GM13977 (cell line): ENCODE measurements at places on chromosomes 3 and 15.

DNA sequence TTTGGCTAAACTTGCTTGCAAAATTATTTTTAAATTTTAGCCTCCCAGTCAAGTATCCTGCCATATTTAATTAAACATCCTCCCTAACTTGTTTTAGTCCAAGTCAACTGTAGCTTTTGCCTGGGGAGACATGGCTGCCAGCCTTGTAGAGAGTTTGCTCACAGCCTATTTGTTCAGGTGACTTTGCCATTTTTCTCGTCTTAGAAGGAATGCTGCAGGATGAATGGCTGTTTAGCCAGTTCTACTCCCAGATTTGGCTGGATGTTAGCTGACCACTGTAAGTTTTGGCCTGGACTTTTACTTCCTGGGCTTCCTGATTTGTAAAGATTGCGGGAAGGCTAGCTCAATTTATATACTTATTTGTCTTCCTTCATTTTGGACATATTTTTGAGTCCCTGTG is 236.4 kb upstream of the SGO1 start:
- no peak for DNase-seq

GRCh38 chr3:124992041-124992440 is 57.5 kb upstream of the MUC13 start:
- DNase-seq: no peak

- no peak for DNase-seq
Measured at GRCh38 chr3:179037351-179037750, 34.3 kb downstream of the ZMAT3 start.

GRCh38 chr15:56659197-56659596 is 74.1 kb downstream of the ZNF280D start:
- no peak for DNase-seq

DNA sequence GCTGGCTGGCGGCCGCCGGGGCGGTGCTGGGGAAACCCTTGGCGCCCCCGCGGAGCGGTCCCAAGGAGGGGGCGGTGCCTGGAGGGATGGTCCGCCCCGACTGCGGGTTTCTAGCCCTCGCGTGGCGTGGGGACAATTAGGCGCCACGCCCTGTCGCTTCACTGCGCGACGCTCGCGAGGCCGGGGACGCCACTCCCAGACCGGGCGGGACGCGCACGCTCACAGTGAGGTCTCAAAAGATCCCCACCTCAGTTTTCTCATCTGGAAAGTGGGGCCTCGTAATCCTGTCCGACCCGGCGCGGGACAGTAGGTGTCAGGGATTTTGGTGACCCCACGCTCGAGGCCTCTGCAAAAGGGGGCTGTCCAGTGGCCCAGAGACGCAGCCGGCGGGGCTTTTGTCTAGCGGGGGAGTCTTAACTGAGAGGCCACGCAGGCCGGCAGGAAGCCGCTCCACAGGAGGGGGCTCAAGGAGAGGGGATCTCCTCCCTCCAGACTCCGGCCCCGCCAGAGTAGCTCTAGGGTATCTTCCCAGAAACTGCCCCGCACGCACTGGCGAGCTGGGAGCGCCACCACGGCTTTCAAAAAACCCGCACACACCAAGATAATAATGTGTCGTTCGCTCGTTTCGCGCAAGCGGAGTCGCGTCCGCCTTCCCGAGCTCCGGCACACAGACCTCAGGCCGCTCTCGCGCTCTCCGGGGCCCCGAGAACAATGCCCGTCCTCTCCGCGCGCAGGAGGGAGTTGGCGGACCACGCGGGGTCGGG is 710 bp upstream of the CLK3 start:
- no peak for DNase-seq

DNA sequence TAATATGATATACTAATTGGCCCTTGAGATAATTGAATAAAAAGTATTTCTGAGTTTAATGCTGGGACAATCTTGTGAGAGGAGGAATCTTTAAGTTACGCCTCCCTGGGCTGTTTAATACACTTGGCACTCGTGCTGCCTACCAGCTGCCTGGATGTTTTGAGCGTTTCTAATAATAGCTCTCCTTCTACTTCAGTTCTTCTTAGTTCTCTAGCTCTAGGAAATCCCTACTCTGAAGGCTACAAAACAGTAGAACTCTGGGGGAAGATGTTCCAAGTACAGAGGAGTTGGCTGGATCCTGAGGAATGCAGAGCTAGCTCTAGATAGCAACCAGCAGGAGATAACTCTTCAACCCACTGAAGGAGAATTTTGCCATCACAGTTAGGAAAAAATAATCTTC is 3.5 kb downstream of the NAALADL2 start:
- DNase-seq: no peak

GRCh38 chr15:92000709-92001108 is 147.2 kb downstream of the SLCO3A1 start:
- no peak for DNase-seq

GRCh38 chr3:167354751-167355150 is 25.3 kb downstream of the ZBBX start:
- DNase-seq: no peak

- no peak for DNase-seq
Measured at GRCh38 chr3:123134671-123135070, 67.1 kb upstream of the SEC22A start.

DNA sequence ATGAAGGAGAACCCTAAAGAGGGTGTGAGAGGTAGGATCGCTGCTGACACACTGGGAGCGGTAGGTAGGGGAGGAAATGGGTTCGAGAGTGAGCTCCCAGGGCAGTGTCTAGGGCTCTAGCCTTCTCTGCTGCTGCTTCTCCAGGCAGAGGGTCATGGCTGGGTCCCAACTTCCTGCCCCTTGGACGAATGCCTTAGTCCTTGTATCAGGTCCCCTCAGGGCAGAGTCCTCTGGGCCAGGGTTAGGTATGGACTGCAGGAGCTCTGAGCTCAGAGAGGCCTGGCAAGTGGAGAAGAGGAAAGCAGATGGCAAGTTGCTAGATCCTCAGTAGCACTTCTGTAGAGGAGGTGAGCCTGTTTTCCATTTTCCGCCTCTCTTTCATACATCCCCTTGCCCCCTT is 2.9 kb downstream of the CORO2B start:
- no peak for DNase-seq
